ENCODE measurements at places on chromosomes 11 and 22.

GRCh38 chr11:43899094-43899493 lies 18.5 kb downstream of the ALKBH3 start:
- DNase-seq: no peak

DNA sequence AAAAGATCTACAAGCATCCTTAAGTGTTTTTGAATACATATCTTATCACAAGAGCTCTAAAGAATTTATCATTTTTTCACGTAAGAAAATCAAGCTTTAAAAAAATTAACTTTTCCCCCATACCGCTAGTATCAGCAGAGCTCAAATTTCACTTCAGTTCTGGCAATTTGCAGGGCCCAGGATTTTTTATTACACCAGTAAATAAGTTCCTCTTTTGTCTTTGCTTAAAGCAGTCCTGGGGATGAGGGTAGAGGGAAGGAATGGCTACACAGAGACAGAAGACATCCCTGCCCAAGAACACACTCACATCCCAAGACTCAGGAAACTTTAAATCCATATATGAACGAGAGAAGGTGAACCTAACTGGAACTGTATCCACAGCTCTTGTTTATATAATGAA lies 22.6 kb upstream of the SORL1 start:
- DNase-seq: no peak

GRCh38 chr11:85805387-85805786 lies 5.6 kb downstream of the SYTL2 start:
- DNase-seq: no peak

- DNase-seq: no peak
Observed at GRCh38 chr11:62427630-62428233, 8.9 kb downstream of the SCGB1A1 start.

DNA sequence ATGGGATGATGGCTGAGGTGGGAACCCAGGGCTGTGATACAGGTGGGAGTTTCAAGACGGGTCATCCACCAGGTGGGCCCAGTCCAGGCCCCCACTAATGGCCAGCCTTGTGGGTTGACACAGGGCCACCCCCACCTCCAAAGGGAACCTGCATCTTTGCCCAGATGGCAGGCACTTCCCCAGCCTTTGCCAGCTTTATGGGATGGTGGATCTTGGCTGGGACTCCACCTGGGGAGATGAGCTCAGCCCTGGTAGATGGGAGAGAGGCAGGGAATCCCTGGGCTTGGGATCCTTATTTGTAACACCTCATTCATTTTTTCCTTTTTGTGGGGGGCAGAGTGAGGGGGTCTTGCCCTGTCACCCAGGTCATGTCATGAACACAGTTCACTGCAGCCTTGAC lies 33.4 kb downstream of the CD82 start:
- no peak for DNase-seq
